Stimulated activated CD4-positive, alpha-beta T cell treated with anti-CD3 and anti-CD28 coated beads, Interleukin-2, amount 100 ng/mL, for 48 hours (primary cell): ENCODE measurements at places on chromosomes 2 and 18.
A peak's percentile ranks its signal among the peaks of the same experiment; 100 is the strongest.

DNA sequence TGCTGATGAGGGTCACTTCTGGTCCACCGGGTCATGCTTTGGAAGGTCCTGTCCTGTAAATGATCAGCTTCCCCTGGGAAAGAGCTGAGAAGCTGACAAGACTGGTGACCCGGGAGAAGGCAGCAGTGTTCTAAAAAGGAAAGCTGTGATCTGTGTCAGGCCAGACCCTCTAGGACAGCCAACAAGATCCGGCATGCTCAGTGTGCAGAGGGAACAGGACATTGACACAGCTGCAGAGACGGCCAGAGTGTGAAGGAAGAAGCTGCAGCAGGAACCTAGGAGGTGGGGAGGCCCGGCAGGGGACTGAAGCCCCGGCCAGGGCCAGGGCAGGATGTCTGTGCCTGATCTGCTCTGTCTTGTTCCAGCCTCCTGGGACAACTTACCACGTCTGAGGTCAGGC is 372.7 kb upstream of the ID2 start:
- no peak for DNase-seq

GRCh38 chr2:7329465-7329864 is 412.3 kb downstream of the RNF144A start:
- no peak for DNase-seq

GRCh38 chr2:109143214-109144187 is 14.5 kb downstream of the SH3RF3 start:
- peak; percentile 44 for DNase-seq

GRCh38 chr2:44170311-44170717 is 1.6 kb downstream of the PPM1B start:
- no peak for DNase-seq

GRCh38 chr2:54665436-54665856 is 58.0 kb upstream of the EML6 start:
- peak; percentile 43 for DNase-seq

- no peak for DNase-seq
These were observed 19.8 kb upstream of the DDX18 start for GRCh38 chr2:117794668-117795067.

DNA sequence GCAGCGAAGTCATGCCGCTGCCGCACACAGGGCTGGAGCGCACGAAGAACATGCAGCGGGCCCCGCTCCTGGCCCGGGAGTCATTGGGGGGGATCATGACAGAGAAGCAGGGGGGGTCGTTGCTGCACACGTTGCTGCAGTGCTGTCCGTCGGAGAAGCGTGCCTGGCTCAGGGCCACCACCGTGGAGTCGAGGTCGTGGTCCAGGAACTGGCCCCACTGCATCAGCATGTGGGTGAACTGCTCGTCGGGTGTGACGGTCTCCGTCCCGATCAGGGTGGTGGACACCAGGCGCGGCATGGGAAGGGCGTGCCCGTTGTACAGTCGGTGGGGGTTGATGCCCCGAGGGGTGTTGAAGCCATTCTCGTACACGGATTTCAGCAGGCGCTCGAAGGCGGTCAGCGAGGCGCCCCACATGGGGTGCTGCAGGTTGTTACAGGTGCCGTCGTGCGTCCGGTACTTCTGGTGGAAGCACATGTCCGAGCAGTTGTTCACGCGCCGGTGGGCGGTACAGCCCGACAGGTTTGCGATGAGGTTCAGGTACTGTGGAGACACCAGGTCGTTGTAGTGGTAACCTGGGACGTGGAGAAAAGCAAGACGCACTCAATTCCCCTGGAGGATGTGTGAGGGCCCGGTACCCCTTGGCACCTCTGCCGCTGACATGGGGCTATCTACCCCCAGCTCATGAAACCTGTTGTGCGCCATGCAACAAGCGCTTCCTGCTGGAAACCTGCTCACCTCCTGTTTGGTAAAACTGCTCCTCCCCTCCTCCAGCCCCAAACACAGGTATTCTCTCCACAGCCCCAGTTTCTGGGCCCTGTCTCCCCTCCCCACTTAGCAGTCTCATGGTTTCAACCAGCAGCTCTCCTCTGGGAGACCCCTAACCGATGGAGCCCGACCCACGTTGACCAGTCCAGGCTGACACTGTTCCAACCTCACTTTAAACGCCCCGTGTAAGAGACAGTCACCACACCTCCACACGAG is 94.9 kb downstream of the PXDN start:
- no peak for DNase-seq

DNA sequence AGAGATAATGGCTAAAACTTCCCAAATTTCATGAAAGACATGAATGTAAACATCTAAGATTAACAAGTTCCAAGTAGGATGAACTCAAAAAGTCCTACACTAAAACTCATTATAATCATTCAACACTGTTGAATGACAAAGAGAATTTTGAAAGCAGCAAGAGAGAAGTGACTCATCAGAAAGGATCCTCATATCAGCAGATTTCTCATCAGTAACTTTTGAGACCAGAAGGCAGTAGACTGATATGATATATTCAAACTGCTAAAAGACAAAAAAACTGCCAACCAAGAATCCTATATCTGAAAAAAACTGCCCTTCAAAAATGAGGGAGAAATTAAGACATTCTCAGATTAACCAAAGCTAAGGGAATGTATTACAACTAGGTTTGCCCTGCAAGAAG is 130.6 kb upstream of the OTX1 start:
- no peak for DNase-seq

DNA sequence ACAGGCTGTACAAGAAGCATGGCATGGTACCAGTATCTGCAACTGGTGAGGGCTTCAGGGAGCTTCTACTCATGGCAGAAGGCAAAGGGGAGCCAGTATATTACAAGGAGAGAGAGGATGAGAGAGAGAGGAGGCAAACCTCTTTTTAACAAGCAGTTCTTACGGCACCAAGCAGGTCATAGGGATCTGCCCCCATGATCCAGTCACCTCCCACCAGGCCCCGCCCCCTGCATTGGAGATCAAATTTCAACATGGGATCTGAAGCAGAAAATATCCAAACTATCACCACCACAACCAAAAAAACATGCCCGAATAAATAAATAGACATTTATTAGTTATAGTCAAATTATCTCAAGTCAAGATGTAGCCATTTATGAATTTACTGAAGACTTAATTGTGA is 14.5 kb upstream of the SLC35F5 start:
- DNase-seq, result no peak

GRCh38 chr2:47310801-47311560 is 92.0 kb upstream of the MSH2 start:
- DNase-seq, result no peak

DNA sequence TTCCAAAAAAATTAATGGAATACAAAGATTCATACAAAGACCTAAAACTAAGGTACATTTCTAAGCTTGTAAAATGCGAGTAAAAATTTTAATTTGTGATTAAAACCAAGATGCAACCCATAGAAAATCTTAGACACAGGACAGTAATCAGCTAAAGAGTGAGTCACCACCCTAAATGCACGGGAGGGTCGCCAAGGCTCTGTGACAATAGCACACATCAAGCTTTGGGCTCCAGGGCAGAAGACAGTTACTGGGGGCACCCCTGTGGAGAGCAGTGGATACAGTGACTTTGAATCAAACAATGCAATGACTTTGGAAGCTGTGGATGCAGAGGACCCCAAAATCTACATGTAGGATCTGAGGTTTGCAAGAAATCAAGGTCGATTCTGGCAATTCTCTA is 7.5 kb downstream of the FLACC1 start:
- no peak for DNase-seq

DNA sequence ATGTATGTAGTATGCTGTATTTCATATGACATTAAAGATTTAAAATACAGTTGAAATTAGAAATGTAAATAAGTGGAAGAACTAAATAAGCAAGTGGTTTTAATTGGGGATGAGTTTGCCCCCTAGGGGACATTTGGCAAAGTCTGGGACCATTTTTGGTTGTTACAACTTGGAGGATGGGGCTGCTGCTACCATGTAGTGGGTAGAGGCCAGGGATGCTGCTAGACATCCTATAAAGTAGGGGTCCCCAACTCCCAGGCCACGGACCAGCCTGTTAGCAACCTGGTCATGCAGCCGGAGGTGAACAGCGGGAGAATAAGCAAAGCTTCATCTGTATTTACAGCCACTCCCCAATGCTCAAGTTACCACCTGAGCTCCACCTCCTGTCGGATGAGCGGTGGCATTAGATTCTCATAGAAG is 27.9 kb upstream of the ASNSD1 start:
- no peak for DNase-seq

DNA sequence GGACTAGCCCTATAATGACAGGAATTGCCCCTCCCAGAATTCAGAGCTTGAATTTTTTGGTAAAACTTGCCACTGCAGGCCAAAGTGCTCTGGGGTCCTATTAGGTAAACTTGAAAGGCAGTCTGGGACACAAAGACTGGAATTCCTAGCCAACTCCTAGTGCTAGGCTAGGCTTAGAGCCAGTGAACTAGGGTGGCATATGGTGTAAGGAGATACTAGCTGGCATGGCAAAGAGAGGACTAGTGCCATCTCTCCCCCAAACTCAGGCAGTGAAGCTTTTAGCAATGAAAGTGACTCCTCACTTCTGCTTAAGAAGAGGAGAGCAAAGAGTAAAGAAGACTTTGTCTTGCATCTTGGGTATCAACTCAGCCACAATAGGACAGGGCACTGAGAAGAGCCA is 410.5 kb upstream of the CNTNAP5 start:
- no peak for DNase-seq

DNA sequence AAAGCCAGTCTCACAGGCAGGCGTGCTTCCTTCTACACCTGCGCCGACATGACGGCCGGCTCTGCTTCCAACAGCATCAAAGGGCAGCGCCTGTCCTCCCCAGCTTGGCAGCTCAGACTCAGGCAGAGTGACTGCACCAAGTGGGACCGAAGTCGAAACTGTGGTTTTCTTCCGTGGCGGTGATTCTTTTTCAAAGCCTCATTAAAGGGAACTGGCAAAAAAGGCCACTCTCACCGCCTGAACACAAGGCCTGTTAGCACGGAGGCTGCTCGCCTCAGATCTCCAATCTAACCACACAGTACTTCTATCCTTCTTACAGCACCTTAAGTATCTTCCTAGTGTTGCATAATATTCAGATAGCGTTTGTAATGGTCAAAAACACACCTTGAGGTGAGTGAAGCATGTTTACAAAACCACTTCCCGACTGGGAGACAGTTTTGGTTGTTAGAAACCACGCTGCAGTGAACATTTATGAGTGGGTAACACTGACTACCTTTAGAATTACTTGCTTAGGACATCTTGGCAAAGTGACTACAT is 236.4 kb downstream of the HDAC4 start:
- peak; percentile 3 for DNase-seq

DNA sequence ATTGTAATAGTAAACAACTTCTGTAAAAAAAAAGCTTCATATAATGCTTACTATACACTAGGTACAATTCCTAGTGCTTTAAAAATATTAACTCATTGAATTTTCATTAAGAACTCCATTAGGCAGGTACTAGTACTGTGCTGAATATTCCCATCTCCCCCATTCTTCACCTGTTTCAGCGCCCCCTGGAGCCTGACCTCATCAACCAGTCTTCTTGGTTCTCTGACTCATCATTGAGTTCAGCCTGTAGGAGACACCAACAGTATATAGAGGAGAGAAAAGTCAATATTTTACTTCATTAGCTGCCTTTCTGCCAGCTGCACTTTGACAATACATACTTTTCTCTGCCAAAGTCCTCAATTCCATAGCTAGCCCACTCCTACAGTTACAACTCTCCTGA is 1009.9 kb upstream of the KLHL29 start:
- DNase-seq, result no peak

DNA sequence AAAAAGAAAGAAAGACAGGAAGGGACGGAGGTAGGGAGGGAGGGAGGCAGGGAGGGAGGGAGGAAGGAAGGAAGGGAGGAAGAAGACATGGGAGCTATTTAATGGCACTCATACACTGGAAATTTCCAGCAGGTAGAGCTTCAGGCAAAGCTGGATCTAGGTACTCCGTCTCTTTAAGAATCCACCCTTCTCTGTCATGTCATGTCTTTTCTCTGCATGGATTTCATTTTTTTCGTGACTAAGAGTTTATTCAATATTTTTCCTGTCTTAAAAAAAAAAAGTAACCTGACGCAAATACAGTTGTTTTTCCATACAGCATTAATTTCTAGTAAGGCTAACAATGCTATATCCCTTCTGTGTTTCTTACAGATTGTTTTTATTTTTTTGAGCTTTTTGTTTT is 56.3 kb upstream of the MCFD2 start:
- DNase-seq, result no peak

DNA sequence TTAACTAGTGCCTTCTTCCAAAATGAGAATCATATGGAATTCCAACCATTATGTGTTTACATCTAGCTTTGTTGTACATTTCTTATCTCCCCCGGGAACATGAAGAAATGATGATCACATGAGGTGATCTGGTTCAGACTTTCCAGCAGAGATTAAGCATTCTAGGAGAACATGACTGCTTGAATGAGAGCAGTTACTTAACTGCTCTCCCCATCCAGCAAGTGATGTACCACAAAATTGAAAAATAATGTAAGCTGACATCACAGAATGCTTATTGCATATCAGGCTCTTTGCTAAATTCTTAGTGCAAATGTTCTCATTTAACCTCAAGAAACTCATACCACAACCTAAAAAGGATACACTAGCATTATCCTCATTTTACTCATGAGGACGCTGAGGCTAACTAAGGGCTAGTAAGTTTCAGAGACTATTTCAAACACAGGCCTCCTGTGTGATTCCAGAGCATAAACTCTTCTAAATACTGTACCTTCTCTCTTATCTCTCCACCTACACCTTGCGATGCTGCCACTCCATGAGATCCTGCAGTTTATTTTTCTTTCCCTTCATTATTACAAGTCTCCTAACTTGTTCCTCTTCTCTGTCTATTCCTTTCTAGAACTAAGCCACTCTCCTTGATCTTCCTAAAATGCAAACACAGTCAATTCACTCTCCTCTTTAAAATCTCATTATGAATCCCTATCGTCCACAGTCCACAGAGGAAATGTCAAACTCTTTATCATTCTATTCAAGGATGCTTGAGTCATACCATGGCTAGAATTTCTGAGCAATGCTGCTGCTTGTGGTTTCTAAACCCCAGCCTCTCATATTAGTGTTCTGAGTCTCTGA is 1224.8 kb upstream of the ZEB2 start:
- no peak for DNase-seq

DNA sequence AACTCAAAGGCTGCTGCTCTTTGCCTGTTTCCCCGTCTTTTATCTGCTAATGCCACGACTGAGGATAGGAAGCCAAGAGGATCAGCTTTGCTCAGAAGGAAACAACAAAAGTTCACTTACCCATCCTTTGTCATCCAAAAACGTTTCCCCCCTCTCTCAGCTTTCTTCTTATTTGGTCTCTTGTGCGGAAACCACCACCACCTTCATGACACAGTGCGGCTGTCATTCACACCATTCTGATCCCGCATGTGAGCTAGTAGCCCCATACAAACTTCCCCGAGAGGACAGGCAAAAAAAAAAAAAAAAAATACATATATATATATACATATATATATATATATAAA is 656 bp downstream of the LRRTM4 start:
- DNase-seq, result no peak
